ENCODE measurements at places on chromosomes 11 and 22.

DNA sequence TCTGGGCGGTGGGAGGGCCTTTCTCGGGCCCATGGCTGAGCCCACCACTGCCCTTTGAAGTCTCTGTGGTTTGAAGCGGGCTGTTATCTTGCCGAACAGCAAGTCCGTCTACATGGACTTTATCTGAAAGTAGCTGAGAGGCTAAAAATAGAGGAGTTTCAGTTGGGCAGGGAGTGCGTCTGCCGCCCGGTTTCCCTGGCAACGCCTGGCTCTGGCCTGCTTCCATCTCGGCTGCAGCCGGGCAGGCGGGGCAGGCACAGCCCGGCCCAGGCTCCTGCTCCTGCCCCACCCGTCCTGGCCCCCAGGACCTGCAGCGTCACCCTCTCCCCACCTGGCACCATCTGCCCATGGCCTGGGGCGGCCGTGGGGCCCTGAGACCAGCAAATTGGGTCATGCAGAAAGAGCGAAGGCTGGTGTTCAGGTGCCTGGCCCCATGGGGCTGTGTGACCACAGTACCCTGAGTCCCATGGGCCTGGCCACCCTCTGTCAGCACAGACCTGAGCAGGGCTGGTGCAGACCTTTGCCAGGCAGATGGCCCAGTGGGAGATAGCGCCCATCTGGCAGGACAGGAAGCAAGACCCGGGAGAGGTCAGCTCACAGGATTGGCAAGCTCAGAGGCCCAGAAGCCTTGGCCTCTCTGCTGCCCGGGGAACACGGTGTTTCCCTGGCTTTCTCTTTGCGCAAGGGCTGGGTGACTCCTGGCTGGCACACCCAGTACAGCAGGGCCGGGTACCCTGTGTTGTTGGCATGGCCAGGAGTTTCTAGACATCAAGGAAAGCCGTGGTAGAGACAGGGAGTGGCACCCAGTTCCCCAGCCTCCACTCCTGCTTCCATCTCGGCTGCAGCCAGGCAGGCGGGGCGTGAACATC, 79.1 kb upstream of the KCNQ1OT1 start:
- no peak for DNase-seq

DNA sequence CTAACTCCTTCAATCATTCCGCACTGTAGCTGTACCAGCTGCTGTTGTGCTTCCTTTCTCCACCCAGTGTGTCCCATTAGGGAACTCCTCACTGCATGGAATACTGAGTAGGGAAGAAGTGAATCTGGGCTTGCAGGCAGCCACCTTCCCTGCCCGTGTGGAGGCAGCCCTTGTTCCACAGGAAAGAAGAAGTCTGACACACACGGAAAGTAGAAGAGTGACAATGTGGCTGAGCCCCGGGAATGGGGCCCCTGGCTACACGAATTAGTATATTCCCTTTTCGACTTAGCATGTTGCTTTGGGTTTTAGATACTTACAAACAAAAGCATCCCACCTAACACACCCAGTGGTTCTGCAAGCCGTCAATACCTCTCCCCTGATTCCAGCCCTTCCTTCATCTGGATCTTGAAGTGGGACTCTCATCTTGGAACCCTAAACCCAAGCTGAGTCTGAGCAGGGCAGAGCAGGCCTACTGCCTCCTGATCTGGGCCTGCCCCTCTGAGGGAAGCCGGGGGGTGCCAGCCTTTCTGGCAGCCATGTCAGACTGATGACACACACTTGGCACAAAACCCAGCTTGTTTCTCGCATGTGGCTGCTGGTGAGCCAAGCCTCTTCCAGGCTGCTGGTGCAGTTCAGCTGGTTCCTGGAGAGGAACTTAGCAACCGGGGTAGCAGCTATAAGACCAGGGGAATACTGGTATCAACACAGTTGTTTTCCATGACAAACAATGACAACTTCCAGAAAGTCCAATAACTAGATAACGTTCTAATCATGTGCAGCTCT, 71.6 kb downstream of the C11orf58 start:
- DNase-seq: no peak

GRCh38 chr11:57100638-57101331, 81.0 kb upstream of the LRRC55 start:
- no peak for DNase-seq

GRCh38 chr11:133889893-133890292, 44.6 kb upstream of the SPATA19 start:
- DNase-seq: no peak

- no peak for DNase-seq
Observed at GRCh38 chr11:77705195-77705875, 67.7 kb upstream of the CLNS1A start.

- DNase-seq: no peak
Observed at GRCh38 chr11:6719576-6719975, 36.4 kb upstream of the MRPL17 start.

DNA sequence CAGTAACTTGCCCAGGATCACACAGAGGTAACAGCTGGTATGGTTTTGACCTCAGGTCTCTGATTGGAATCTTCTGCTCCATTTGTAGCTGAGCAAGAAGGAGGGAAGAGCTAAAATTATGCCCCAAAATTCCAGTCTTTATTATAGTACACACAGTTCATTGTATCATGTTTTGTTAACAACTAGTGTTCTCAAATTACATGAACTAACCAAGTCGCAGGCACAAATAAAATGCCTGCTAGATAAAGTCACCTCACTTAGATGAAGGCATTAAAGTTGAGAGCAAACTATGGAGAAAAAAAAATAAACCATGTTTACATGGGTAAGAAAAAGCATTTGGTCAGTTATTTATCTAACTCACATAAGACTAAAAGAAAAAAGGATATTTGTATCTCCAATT, 58.8 kb downstream of the PDGFD start:
- no peak for DNase-seq

- DNase-seq: no peak
Observed at GRCh38 chr11:75903276-75903675, 88.3 kb downstream of the UVRAG start.

- DNase-seq: no peak
Observed at GRCh38 chr11:34495724-34496377, 17.7 kb downstream of the ELF5 start.

DNA sequence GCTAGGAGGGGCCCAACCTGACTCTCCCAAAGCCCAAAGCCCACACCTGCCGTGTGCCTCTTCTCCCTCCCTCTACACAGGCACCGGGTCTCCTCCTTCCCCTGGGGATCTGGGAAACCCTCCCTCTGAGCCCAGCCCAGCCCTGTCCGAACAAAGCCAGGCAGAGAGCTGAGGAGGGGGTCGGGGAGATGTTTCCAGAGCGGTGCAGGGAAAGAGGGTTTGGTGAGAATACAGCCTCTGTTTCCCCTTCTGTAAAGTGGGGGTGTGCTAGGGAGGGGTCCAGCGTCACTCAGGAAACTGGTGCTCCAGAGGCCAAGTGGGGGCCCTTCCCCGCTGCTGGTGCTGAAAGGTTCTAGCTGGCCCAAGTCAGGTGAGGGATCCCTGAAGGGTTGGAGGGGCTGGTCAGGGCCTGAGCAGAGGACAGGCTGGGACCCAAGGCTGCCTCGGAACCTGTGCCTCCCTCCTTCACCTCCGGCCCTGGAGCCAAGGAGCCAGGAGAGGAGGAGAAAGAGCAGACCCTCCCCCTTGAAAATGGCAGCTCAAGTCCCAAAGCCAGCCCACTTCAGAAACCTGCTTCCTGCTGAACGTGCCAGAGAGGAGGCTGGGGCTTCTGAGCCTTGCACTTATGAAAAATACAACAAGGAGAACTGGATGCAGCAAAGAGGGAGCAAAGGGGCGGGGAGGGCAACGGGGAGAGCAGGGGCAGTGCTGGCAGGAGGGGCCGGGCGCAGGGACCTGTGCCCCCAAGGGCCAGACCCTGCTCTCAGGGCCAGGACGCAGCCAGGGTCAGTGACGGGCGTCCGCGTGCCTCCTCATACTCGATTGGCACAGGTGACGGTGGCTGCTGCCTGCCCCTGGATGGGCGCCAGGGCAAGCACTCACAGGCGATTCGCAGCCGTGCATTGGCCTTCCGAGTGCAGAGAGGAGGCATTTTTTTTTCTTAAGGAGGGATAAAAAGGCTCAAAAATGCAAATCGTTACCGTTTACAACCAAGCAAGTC, 43.2 kb downstream of the MACROD1 start:
- DNase-seq: no peak

DNA sequence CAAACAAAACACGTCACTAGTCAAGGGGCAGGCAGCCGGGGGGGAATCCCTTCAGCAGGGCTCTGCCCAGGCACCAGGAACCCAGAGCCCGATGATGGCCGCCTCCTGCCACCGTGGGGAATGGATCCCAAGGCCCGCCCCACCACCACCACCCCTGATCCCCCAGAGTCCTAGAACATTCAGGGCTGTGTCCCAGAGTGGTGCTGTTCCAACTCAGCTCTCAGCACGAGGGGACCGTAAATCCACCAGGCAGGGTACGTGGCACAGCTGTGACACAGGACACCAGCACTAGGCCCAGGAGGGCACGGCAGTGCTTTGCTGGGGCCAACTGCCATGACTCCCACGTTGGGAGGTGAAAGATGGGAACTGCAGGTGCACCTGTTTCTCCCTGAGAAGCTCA, 29.6 kb downstream of the ANO1 start:
- DNase-seq: no peak

GRCh38 chr11:62666259-62666926, 1.3 kb downstream of the CSKMT start:
- no peak for DNase-seq

DNA sequence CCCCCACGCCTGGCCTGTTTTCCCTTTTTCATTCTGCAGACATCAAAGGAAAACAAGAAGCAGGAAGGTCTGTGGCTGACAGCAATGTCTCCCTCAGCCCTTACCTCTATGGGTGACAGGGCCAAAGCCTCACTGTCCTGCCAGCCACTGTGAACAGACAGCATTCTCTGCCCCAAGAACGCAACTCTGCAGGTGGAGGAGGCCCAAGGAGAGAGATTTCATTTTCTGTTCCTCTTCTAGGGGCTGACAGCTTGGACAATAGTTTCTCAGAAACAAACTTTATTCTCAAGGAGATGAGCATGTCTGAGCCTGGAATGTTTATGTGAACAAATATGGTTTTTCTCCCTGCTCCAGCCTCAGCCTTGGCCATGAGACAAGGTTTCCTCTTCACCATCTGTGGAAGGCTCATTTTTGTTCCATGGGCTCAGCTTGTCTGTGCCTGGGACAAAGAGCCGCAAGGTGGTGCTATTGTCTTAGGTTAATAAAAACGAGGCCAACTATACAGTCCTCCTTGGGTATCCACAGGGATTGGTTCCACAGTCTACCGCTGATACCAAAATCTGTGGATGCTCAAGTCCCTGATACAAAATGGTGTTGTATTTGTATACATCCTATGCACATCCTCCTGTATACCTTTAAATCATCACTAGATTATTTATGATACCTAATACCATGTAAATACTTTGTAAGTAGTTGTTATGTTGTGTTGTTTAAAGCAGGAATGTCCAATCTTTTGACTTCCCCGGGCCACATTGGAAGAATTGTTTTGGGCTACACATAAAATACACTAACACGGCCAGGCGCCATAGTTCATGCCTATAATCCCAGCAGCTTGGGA, 5.8 kb downstream of the PIWIL3 start:
- no peak for DNase-seq

DNA sequence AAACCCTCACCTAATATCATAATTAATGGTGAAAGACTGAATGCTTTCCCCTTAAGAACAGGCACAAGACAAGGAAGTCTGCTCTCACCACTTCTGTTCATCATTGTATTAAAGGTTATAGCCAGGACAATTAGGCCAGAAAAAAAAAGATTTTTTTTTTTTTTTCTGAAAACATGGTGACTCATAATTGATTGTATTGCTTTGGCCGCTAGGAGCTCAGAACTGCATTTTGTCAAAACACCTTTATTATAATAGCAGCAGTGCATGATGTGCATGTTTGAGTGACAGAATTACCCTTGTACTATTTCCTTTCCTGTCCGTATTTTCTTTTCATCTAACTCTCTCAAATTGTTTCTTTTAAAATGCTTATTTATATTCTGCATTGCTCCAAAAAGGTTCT, 98.1 kb downstream of the RNF169 start:
- no peak for DNase-seq

GRCh38 chr11:105910095-105910715, 111.8 kb downstream of the MSANTD4 start:
- no peak for DNase-seq

GRCh38 chr11:11752679-11753078, 89.1 kb upstream of the USP47 start:
- no peak for DNase-seq

- DNase-seq: no peak
Observed at GRCh38 chr22:47786650-47787290, 1024.3 kb downstream of the TBC1D22A start.

Measured in stimulated activated CD8-positive, alpha-beta memory T cell treated with anti-CD3 and anti-CD28 coated beads, Interleukin-7, amount 100 ng/mL, for 1 hour (primary cell).